ENCODE measurements at places on chromosomes 13 and 19.

DNA sequence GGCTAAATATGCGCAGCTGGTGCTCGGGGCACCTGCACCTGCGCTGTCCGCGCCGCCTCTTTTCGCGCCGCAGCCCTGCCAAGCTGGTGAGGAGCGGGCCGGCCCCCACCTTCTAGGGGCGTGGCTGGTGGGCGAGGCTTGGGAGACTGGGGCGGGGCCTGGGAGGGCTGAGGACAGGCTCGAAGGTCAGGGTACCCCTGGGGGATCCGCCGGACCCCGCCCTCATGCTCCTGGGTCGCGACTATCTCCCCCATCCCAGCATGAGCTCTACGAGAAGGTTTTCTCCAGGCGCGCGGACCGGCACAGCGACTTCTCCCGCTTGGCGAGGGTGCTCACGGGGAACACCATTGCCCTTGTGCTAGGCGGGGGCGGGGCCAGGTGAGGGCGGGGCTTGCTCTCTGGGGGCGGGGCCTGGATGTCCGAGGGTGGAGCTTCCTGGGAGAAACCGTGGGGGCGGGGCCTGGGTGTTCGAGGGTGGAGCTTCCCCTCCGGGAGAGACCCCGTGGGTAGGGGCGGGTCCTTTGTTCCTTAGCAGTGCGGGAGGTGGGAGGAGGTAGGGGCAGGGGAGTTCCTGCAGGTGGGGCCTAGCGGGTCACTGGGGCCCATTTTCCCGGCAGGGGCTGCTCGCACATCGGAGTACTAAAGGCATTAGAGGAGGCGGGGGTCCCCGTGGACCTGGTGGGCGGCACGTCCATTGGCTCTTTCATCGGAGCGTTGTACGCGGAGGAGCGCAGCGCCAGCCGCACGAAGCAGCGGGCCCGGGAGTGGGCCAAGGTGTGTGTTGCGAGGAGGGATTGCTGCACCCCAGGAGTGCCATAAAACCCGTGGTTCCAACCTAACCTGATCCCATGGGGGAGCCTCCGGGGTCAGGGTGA, 19.7 kb downstream of the PNPLA6 start:
- DNase-seq = peak; percentile 21

- no peak for DNase-seq
Measured at GRCh38 chr13:110553417-110553816, 8.1 kb downstream of the RAB20 start.

DNA sequence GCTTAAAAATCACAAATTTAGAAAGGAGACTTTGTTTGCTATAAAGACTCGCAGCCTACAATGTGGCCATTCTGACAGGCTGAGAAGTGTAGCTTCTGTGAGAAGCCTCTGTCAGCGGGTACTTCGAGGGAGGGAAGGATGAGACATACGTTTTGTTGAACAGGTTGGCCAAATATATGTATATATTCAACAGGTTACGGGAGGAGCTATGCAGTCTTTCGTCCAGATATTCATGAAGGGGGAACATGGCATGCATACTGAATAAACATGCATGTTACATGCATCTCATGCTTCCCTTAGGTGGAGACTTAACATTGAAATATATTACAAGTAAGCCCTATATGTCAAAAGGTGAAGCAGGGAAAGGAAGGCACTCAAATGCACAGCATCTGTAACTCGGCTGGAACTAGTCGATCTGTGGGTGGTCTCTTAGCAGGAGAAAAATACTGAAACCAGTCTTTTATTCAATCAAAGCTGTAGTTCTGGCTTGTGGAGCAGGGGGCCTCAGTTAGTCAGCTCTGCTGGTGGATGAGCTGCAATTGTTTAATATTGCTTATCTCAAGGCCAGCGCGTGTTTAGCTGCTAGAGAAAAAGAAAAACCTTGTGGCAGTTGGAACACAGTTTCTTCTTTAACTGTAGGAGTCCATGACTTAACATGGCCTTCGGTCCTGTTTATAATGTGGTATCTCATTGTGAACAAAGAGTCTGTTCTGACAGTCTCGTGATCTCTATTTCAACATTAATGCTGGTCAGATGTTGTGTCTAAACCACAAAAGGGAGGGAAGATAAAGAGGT, 94.3 kb downstream of the FAM216B start:
- DNase-seq = no peak

GRCh38 chr13:50843257-50844083, at the start of gene DLEU7:
DLEU7 (minus strand) TSS chr13:50843692; CDS start chr13:50843646, 46 bp downstream.
- no peak for DNase-seq

DNA sequence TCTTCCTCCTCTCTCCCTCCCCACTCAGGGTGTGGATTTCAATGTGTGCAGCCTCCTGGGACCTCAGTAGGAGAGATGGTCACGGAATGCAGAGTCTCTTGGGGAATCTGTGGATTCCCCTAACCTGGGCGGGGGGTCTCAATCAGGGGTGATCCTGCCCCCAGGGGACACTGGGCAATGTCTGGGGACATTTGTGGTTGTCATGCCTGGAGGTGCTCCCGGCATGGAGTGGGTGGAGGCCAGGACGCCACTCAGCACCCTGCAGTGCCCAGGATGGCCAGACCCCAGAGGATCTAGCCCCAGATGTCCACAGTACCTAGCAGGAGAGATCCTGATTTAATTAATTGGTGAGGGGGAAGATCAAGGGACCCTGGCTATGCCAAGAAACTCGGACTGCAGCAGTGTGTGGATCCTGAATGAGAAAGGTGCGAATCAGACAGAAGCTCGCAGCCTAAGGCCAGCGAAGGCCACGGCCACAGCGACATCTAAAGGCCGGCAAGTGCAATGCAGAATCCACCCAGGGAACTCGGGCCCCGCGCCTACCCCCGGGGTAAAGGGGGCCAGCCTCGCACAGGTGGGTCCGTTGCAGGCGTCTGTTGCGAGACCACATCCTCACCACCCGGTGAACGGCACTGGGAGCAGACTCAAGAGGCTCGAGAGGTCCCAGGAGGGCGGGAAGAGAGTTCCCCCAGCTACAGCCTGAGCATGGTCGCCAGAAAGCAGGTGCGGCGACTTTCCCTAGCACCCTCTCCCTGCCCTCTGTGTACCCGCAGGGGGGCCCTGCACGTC, 88.8 kb downstream of the GNG7 start:
- no peak for DNase-seq

- peak; percentile 42 for DNase-seq
Measured at GRCh38 chr13:50587115-50587514, 256.4 kb downstream of the DLEU7 start.
